ENCODE measurements at places on chromosomes 5 and 9. TPM values are rescaled to one million over a fixed set of nuclear protein-coding genes. Genes with fewer than 3 reads are reported as not detected.

DNA sequence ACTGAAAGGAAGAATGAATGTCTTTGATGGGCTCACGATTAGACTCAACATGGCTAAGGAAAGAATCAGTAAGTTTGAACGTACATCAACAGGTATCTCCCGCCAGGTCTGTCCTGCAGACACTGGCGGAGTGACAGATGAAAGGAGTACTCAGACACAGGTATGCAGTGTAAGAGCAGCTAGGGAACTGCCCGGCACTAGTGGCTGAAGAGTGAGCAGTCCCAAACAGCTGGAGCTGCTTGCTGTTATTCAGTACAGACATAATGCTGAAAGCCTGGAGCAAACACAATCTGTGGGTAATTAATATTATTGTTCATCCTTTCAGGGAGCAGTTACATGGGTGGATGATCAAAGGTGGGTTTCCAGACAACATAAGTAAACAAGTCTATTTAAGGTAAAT lies 835.5 kb downstream of the TLE4 start:
- no peak for DNase-seq

ADGRD2 gene
- 0.10 TPM for polyA plus RNA-seq

KCTD16 gene
- 2.9 TPM for polyA plus RNA-seq

GRCh38 chr9:136847826-136848392 lies 1.3 kb upstream of the PHPT1 start:
- no peak for DNase-seq

DNA sequence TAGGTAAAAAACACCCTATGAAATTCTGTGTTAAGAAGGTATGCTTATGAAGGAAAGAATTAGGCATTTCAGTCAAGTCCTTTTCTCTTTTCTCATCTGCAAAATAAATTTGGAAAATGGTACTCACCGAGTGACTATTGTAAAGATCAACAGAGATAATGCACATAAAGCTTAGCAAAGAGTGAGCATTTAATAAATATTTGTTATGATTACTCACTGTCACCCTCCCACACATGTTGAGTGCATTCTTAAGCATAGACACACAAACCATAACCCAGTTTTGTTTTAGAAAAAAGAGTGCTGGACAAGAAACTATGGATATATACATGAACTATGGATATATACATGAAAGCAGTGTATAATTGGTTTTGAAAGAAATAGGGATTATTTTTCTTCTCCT lies 54.7 kb upstream of the PRLR start:
- DNase-seq: no peak

- DNase-seq: no peak
Measured at GRCh38 chr5:60458666-60459065, 241.3 kb downstream of the DEPDC1B start.

CNTFR gene
- polyA plus RNA-seq: 34.6 TPM

DNA sequence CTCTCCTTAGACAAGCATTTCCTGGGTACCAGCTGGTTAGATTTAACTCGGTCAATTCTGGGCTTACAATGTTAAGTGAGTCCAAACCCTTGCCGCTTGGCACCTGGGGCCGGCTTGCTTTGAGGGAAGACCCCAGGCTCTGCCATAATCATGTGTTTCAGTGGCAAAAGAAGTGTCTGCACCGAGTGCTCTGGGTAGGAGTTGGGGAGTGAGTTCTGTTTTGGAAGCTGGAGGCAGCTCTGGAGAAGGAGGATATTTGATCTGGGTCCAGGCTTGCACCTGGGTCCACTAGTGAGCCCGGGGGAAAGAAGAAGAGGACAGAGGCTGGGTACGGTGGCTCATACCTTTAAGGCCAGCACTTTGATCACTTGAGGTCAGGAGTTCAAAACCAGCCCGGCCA lies 8.4 kb upstream of the OLFM1 start:
- no peak for DNase-seq

Data from left kidney (tissue), 8 donors.